ENCODE measurements at places on chromosomes 11 and 22.

- no peak for DNase-seq
Measured at GRCh38 chr11:95714843-95715776, 74.5 kb downstream of the FAM76B start.

DNA sequence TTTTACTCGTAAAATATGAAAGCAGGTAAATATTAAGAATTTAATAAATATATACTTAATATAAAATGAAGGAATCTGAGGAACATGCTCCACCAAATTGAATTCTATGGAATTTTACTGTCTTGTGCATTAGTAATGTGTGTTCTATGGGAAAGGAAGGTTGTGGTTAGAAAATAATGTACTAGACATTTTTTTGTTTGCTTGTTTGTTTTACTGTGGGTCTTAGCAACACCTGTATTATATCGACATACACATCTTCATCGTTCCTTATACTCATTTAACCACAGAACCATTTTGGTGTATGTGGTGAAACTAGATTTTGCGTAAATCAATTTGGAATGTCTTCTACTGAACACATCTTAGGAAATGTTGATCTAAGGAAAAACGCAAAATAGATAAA lies 114.1 kb upstream of the MTMR2 start:
- no peak for DNase-seq

DNA sequence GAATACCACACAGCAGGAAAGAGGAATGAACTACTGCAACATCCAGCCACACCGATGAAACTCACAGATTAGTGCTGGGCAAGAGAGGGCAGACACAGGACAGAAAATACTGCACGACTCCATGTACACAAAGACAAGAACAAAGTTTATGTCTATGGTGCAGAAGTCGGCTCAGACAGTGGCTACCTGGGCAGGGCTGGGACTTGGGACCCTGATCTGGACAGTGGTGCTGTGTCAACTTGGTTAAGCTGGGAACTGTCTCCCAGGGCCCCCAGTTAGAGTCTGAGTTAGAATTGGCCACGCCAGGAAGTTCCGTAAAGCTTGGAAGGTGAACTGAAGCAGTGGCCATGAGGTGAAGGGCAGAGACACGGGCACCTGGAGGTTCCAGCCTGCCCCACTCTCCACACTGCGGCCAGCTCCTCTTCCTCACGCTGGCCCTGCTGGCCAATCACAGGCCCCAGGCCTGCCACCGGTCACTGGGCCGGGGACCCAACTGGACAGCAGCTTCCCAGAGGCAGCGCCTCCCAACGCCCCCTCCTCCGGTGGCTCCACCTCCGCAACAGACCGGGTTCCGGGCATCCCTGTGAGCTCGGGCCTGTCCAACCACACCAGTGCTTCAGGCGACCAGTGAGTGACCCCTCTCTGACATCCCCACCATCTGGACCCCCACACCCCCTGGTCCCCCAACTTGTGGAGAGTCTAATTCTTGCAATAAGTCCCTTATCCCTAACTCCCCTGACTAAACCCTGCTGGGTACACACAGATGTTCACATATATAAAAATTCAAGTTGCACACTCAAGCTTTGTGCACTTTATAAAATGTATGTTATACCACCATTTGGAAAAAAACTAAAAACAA lies 93.7 kb downstream of the MICAL3 start:
- DNase-seq, result no peak

DNA sequence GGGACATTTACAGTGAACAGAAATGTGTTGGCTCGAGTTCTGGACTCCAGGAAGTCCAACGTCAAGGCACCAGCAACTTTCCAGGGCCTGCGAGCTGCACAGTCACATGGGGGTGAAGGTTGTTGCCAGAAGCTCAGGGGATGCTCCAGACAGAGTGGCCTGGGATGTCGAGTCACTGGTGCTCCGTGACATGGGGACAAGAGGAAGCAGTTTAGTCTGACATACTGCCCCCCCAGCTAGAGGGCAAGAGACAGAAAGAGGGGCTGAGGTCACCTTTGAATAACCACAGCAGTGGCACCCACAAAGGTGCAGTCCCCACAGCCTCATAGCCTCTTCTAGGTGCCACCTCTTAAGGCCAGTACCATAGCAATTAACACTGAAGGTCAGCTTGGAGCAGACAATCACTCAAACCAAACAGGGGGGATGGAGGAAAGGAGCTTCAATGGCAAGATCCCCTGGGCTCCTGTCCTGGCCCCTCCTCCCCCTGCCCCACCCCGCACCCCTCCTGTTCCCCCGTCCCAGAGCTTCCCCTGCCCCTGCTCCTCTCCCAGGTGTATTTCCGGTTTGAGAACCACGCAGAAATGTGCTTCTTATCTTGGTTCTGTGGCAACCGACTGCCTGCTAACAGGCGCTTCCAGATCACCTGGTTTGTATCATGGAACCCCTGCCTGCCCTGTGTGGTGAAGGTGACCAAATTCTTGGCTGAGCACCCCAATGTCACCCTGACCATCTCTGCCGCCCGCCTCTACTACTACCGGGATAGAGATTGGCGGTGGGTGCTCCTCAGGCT lies 3.8 kb downstream of the APOBEC3D start:
- DNase-seq, result no peak

GRCh38 chr11:68002938-68003845 lies 705 bp downstream of the UNC93B1 start:
- DNase-seq, result peak; percentile 59

- peak; percentile 65 for DNase-seq
Measured at GRCh38 chr11:125933030-125933813, 12.6 kb upstream of the VSIG10L2 start.

GRCh38 chr22:47631571-47632102 lies 869.2 kb downstream of the TBC1D22A start:
- no peak for DNase-seq

DNA sequence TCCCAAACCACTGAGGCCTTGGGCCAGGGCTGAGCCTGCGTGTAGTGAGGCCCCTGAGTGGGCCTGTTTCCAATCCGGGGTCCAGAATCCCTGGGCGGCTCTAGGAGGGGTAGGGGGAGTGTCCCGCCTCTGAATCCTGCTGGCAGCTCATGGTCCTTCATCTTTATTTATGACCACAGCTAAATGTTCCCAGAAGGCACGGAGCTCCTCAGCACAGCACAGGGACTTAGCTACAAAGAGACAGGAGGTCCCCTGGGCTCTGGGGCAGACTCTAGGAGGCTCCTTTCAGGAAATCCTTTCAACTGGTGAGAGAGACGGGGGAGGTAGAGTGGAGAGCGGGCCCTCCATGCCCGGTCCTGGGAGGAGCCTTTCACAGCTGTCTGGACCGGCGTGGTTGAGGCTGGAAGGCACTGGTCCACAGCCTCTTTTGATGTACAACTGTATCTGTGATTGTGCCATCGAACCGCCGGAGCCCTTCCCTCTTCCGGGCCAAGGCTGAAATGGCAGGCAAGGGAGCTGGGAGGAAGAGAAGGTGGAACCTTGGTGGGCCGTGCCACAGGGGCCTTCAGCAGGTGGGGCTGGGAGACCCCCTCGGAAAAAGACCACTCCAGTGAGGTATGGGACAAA lies 46.8 kb downstream of the SCUBE1 start:
- DNase-seq, result no peak

DNA sequence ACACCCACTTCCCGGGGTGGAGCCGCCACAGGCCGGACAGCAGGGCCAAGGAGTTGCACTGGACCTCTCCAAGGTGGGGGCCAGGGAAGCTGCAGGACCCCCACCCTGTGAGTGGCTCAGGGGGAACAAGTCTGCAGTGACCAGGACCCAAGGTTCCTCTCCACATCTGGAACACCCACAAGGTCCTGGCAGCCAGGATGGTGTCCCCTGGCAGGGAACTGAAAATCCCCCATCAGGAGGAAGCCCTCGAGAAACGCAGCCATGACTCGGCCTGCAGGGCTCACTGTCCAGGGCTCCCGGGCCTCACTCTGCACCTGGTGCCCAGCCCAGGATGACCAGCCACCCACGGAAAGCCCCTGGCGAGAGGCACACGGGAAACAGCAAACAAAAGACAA lies 11.5 kb downstream of the RNH1 start:
- DNase-seq, result no peak

GRCh38 chr11:111606986-111607385 lies 4.7 kb downstream of the SIK2 start:
- DNase-seq, result no peak

DNA sequence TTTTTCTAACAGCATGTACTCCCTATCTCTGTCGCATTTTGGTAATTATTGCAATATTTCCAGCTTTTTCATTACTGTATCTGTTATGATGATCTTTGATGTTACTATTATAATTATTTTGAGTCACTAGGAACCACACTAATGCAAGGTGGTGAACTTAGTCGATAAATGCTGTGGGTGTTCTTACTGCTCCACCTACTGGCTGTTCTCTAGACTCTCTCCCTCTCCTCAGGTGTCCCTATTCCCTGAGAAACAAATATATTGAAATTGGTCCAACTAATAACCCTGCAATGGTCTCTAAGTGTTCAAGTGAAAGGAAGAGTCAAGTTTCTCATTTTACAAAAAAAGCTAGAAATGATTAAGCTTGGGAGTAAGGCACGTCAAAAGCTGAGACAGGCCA lies 10.5 kb downstream of the ARL14EP start:
- DNase-seq, result no peak

DNA sequence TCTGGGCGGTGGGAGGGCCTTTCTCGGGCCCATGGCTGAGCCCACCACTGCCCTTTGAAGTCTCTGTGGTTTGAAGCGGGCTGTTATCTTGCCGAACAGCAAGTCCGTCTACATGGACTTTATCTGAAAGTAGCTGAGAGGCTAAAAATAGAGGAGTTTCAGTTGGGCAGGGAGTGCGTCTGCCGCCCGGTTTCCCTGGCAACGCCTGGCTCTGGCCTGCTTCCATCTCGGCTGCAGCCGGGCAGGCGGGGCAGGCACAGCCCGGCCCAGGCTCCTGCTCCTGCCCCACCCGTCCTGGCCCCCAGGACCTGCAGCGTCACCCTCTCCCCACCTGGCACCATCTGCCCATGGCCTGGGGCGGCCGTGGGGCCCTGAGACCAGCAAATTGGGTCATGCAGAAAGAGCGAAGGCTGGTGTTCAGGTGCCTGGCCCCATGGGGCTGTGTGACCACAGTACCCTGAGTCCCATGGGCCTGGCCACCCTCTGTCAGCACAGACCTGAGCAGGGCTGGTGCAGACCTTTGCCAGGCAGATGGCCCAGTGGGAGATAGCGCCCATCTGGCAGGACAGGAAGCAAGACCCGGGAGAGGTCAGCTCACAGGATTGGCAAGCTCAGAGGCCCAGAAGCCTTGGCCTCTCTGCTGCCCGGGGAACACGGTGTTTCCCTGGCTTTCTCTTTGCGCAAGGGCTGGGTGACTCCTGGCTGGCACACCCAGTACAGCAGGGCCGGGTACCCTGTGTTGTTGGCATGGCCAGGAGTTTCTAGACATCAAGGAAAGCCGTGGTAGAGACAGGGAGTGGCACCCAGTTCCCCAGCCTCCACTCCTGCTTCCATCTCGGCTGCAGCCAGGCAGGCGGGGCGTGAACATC lies 79.1 kb upstream of the KCNQ1OT1 start:
- peak; percentile 14 for DNase-seq

DNA sequence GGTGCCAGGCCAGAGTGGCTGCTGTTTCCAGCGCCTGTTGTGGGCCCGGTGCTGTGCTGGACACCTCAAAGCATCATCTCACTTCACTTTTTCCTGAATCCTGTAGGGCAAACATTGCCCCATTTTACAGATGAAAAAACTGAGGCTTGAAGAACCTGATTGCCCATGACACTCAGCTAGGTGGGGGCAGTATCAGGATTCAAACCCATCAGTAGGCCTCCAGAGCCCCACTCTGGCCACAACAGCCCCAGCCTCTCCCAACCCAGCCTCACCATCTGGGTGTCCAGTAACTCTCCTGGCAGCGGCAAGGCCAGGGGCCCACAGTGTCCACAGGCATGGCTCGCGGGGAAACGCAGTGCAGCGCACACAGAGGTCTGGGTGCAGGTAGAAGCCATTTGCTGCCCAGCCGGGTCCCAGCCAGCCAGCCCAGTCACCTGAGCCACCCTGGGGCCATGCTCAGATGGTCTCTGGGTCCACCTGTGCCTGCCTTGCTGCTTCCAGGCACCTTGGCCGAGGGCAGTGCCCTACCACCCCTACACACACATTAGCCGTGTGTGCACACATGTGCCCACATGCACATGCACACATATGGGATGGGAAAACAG lies 11.5 kb downstream of the SLC22A12 start:
- DNase-seq, result no peak

GRCh38 chr22:19121631-19122142 lies 525 bp downstream of the DGCR2 start:
- peak; percentile 60 for DNase-seq

GRCh38 chr22:20799449-20799848 lies 25.5 kb downstream of the SERPIND1 start:
- DNase-seq, result no peak

DNA sequence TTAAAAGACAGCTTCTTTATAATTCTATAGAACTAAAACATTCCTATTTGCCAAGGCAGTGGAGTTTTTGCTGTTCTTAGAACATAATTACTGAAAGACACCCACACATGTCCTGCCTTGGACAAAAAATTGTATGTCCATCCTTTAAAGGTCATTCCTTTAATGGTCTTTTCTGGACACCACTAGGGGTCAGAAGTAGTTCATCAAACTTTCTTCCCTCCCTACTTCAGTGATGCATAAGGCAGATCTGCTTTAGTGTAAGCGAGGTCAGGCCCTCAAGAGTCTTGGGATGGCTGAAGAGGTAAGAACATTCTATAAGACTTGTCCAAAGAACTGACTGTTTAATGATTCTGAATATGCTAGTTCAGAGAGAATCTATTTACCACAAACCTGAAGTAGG lies 4.3 kb upstream of the OR51V1 start:
- DNase-seq, result no peak

GRCh38 chr11:15956302-15956701 lies 400.0 kb downstream of the SOX6 start:
- no peak for DNase-seq

GRCh38 chr22:20604092-20604747 lies 96.8 kb downstream of the MED15 start:
- DNase-seq, result no peak

GRCh38 chr11:6319704-6320410 lies 444 bp downstream of the CAVIN3 start:
- peak; percentile 68 for DNase-seq

DNA sequence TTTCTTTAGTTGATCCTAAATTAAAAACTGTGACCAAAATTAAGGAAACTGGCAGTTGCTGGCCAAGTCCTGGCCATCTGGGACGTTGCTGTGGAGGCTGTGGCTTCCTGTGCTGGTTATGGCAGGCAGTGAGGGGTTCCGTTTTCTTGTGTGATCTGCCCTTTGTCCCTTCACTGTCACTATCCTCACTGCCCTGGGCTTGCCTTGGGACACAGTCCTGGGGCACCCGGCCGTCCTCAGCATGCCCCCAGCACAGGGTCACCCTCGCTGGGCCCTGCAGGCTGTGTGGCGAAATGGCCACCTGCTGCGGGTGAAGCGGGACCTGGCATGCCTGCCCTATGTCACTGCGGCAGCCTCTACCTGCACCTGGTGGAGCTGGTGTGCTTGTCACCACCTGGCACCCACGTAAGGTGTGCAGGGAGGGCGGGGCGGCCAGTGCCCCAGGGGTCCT lies 52.5 kb upstream of the SLC22A12 start:
- no peak for DNase-seq

- DNase-seq, result no peak
Measured at GRCh38 chr11:12744826-12745502, 70.7 kb downstream of the TEAD1 start.

DNA sequence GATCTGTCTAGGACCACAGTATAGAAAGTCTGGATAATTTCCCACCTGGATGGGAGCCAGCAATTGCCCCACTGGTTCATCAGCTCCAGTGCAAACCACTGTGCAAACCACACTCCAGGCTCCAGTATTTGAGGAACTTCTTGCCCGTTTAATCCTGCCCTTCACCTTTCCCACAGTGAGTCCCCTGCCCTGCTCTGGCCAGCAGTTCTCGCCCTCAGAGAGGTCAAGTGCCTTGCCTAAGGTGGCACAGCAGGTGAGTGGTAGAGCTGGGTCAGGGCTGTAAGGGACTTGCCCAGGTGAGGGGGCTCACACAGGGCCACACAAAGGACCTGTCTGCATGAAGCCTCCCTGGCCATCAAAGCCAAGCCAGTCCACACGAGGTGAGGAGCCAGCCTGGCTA lies 24.1 kb downstream of the MS4A10 start:
- no peak for DNase-seq

Data from stimulated activated CD8-positive, alpha-beta memory T cell treated with anti-CD3 and anti-CD28 coated beads, Interleukin-4, amount 100 ng/mL, for 48 hours (primary cell).